NCI-H1092 treated with DMSO at 0.1 percent for 48 hours (cell line): ENCODE measurements at places on chromosomes 12 and 14.

- no peak for DNase-seq
Measured at GRCh38 chr14:72876005-72876709, 17.7 kb downstream of the DPF3 start.

GRCh38 chr14:75723716-75724115, 62.7 kb downstream of the TTLL5 start:
- no peak for DNase-seq

GRCh38 chr12:27359578-27360340, 27.1 kb downstream of the BMAL2 start:
- no peak for DNase-seq

DNA sequence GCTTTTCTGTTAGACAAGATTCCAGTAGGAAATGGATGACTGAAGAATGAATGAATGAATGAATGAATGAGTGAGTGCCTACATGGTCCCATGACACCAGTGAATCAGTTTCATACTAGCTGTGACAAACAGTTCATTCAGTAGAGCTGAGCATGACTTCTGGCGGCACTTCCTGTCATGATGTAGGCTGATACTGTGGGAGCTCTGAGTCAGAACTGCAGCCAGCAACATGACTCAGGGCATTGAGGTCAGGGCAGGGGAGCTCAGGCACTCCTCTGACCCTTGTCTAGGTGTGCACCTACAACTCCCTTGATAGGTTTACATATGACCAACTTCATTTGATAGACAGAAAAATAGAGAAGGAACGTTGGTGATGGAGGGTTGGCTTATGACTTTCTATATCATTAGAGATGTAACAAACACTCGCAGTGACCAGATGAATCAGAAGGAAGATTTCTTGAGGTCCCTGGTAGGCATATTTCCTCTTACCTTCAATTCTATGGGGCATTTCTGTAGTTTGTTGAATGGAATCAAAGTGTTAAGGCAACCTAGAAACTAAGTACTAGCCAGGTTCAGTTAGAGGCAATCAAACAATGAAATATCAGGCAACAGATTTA, 139.3 kb upstream of the ARHGAP5 start:
- no peak for DNase-seq

GRCh38 chr14:101849125-101849524, 87.6 kb downstream of the PPP2R5C start:
- no peak for DNase-seq

DNA sequence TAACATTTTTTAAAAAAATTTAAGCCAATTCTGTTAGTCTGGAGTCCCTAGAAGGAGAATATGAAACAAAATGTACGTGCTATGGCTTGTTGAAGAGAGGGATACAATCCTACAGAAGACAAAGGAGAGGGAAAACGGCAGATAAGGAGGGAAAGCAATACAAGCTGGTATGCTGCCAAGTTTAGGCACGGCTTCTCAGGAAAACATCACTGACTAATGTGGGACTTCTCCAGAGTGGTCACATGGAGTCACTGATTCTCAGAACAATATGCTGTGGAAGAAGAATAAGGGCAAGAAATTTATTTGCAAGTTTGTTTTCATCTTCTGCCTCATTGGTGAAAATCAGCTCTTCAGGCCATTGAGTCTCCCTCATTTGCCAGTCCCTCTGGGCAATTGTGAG, 22.9 kb upstream of the NR1H4 start:
- no peak for DNase-seq

DNA sequence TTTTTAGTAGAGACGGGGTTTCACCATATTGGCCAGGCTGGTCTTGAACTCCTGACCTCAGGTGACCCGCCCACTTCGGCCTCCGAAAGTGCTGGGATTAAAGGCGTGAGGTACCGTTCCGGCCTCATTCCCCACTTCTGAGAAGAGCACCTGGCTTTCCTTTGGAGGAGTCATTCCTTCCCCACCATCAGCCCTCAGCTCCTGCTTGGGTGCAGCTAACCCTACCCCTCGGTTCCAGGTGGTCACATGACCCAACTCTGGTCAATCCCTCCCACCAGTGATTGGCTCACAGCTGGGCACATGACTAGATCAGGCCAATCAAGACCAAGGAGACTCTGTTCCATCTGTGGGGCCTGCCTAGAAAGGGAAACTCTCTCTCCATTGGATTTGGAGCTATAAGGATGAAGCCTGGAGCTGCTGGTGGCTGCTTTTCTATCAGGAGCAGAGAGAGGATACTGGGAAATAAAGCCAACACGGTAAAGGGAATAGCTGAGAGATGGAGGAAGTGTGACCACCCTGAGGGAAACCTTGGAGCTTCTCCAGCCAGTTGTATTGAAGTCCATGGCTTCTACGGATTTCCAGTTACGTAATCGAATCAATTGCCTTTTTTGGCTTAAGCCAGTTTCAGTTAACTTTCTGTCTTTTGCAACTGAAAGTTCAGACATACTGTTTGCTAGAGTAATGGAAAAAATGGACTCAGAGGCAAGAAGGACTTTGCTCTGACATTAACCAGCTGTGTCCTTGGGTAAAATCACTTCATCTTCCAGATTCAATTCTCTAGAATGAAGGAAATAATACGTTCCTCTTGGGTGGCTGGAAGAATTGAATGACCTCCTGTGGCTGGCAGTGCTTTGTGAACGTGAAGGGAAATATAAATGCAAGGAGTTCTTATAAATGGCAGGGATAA, 19.7 kb upstream of the IFT81 start:
- DNase-seq, result no peak

GRCh38 chr14:52987514-52987913, 36.7 kb upstream of the FERMT2 start:
- no peak for DNase-seq

GRCh38 chr14:23580948-23581281, 2.3 kb upstream of the JPH4 start:
- DNase-seq, result no peak

GRCh38 chr14:100476012-100476822, 111.0 kb downstream of the BEGAIN start:
- no peak for DNase-seq

GRCh38 chr14:82425261-82425660, 891.6 kb upstream of the SEL1L start:
- no peak for DNase-seq

- DNase-seq, result no peak
Measured at GRCh38 chr12:41055875-41056577, 132.1 kb upstream of the PDZRN4 start.

- DNase-seq, result no peak
Measured at GRCh38 chr12:21985155-21985554, 43.9 kb upstream of the ABCC9 start.
